ENCODE measurements at places on chromosomes 2 and 18. TPM values are rescaled to one million over a fixed set of nuclear protein-coding genes. Genes with fewer than 3 reads are reported as not detected.

Gene ARHGEF4
- 3.8 TPM for total RNA-seq

Gene PRSS56
- total RNA-seq = 0.15 TPM

Gene SMPD4
- 31.6 TPM for total RNA-seq

Gene RIT2
- total RNA-seq = not detected

Gene LONRF2
- total RNA-seq = 17.5 TPM

Gene C2orf78
- not detected for total RNA-seq

Gene KHK
- 4.0 TPM for total RNA-seq

Gene WDR35
- 5.1 TPM for total RNA-seq

Gene CDH20
- total RNA-seq = not detected

Gene RUFY4
- total RNA-seq = not detected

Gene LRRC30
- total RNA-seq = not detected

Gene MAB21L4
- total RNA-seq = not detected

Gene IL36B
- not detected for total RNA-seq

Gene FNDC4
- 1.8 TPM for total RNA-seq
